ENCODE measurements at places on chromosomes 4 and X. TPM values are rescaled to one million over a fixed set of nuclear protein-coding genes. Genes with fewer than 3 reads are reported as not detected.
A peak's percentile ranks its signal among the peaks of the same experiment; 100 is the strongest.

ANAPC4 gene
- total RNA-seq = 18.9 TPM

GRCh38 chr4:113820108-113820507 is 58.6 kb upstream of the CAMK2D start:
- DNase-seq = no peak

- DNase-seq = peak; percentile 10
Observed at GRCh38 chr4:99979872-99980271, 29.8 kb upstream of the H2AZ1 start.

CITED1 gene
- 0.75 TPM for total RNA-seq

DNA sequence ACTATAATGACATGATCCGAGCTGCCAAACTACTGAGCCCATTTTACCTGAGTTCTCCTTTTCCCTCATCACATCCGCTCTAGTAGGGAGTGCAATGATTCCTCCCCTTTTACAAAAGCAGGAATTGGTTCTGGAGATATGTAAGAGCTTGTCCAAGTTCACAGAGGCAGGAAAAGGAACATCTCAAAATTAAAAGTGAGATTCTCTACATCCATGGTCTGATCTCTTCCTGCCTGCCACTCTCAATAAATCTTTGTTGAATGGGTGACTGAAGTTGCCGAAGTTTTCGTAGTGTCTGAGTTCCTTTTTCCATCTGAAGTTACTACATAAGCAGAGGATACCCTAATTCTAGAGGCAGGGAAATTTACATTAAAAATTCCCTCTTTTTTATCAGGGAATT is at the start of gene FGFBP1:
FGFBP1 (minus strand) TSS at position 101 of the 400 bp plus-strand sequence. CDS start 2,108 bp downstream, outside the sequence.
- no peak for DNase-seq

ITGB1BP2 gene
- total RNA-seq = 3.2 TPM

HAND2 gene
- not detected for total RNA-seq

DNA sequence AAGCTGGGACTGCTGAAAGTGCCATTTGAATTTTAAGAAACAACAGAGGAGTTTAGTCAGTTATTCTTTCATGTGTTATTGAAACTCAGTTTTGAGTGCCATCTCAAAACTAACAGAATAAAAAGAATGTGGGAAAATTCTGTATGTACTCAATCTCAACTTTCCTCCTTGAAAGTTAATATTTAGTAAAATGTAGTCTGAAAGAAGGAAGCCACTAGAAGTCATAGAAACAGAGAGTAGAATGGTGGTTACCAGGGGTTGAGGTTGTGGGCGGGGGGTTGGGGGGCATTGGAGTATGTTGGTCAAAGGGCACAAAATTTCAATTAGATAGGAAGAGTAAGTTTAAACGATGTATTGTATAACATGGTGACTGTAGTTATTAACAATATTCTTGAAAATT is 628.3 kb upstream of the MAGEB2 start:
- DNase-seq = no peak

ANOS1 gene
- total RNA-seq = 15.3 TPM

GRCh38 chrX:43474321-43474720 is 181.8 kb upstream of the MAOA start:
- DNase-seq = no peak

ASMT gene
- total RNA-seq = not detected

DNA sequence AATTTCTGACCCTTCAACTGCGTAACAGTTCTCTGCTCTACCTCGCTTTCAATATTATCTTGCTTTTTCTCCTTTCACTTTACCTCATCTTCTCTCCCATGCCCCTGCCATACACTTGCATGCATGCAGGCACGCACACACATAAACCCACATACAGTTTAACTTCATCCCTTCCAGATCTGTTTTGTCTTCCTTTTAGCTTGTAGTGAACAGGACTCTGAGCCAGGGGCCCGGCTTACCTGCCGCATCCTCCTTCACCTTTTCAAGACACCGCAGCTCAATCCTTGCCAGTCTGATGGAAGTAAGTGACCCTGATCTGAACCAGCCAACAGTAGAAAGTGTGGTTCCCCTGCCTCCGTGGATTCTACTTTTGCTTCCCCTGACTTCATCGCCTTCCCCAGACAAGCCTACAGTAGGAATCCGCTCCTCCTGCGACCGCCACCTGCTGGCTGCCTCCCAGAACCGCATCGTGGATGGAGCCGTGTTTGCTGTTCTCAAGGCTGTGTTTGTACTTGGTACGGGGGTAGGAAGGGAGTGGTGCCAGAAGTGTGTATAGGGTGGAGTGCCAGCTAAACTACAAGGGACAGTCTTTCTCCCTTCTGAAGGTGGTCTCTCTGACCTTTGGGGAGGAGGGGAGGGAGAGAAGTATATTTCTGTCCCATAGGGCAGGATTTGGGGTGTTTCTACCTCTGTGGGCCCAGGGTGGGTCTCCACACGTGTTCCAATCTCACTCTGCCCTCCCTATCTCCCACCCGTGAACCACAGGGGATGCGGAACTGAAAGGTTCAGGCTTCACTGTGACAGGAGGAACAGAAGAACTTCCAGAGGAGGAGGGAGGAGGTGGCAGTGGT is 10.7 kb downstream of the MED12 start:
- DNase-seq = peak; percentile 16

DNA sequence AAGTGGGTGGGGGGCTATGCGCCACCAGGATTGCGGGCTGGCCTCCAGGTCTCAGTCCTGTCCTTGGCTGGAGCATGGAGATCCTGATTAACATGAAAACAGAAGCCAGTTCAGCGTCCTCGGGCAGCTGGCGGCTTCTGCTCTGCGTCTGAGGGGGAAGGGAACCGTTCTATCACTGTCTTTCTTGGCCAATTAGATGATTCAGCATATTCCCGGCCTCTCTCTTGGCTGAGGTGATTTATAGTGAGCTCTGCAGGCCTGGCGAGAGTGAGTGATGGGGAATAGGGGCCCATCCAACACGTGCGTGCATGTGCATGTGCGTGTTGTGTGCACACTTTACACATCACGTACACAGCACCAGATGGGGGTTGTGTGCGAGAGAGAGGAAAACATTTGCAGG is 145.8 kb upstream of the ATP6AP2 start:
- peak; percentile 27 for DNase-seq

HS3ST1 gene
- total RNA-seq = 0.22 TPM

DNA sequence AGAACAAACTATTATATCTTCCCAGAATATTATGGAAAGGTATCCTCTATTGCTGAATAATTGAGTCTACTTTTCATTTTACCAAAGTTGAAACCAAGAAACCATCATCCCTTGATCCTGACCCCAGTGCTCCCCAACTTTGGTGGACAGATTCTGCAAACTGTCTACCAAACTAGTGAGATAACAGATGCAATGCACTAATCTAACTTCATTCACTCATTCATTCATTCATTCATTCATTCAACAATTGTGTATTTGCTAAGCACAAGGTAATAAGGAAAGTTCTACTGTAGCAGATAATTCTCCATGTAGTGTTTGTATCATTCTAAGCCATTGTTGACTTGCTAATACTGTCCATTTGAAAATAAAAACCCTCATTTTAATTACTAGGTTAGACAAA is 150.6 kb downstream of the UNC5C start:
- DNase-seq = no peak

ABCG2 gene
- 0.34 TPM for total RNA-seq

TMSB15A gene
- 0.46 TPM for total RNA-seq

DNA sequence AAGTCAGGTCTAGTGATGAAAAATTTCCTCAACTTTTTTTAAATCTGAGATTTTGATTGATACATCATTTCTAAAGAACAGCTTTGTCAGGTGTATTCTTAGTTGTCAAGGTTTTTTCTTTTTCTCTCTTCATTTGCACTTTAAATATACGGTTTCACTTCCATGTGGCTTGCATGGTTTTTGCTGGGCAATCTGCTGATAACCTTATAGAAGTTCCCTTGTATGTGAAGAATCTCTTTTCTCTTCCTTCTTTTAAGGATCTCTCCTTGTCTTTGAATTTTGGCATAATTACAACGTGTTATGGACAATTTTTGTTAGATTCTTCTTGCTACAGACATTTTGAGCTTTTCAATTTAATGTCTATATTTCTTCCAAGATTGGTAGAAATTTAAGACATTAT is 76.4 kb downstream of the ZNF721 start:
- DNase-seq = no peak

- peak; percentile 6 for DNase-seq
Observed at GRCh38 chr4:152778656-152779512, 646 bp downstream of the TIGD4 start.

DNA sequence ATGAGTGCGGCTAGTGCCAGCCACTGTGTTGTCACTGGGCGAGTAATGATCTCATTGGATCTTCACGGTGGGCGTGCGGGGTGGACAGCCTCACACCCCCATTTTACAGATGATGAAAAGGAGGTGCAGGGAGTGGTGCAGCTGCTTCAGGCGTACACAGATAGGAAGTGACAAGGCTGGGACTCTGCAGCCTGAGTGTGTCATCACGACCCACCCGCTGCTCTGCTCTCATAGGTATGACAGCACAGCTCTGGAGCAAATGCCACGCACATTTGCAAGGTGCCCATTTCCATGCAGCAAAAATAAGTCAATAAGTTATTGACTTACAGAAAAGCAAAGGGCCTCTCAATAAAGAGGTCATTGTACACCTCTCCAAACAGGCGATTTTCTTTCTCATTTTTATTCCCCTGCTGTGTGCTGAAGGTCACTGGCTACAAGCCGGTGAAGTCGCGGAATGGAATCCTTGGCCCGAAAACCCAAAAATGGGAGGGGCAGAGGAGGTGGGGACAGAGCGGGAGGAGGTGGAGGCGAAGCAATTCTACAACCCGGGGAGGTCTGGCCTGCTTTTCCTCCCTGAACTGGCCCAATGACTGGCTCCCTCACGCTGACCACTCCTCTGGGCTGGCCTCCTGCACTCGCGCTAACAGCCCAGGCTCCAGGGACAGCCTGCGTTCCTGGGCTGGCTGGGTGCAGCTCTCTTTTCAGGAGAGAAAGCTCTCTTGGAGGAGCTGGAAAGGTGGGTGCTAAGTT is at the start of gene SOD3:
SOD3 (plus strand) TSS at position 658 of the 750 bp plus-strand sequence. CDS start 3,949 bp downstream, outside the sequence.
- DNase-seq = peak; percentile 88

- DNase-seq = no peak
Observed at GRCh38 chr4:78250500-78250899, 193.4 kb downstream of the FRAS1 start.

TRIM61 gene
- total RNA-seq = 1.4 TPM

DNA sequence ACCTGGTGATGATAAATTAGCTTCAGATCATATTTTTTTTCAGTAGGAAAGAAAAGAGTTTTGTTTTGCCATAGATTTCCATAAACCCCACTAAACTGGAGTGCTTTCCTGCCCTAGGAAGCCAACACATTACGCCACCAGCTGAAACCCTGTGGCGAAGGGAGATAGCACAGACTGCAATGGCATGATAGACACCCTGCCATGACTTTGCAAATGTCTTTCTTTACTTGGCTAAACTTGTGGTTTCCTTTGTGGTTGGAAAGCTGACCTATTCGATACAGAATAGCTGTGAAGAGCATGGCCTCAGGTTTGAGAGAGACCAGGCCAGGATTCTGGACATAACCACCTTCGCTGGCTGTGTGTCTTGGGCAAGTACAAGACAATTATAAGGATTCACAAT is 19.1 kb downstream of the MFAP3L start:
- DNase-seq = peak; percentile 55

QRFPR gene
- total RNA-seq = not detected
